ENCODE measurements at places on chromosomes 3 and 15.

GRCh38 chr15:96273317-96274086 is 57.0 kb upstream of the NR2F2 start:
- DNase-seq, result no peak

GRCh38 chr15:60655252-60655651 is 176.3 kb upstream of the ICE2 start:
- DNase-seq, result no peak

DNA sequence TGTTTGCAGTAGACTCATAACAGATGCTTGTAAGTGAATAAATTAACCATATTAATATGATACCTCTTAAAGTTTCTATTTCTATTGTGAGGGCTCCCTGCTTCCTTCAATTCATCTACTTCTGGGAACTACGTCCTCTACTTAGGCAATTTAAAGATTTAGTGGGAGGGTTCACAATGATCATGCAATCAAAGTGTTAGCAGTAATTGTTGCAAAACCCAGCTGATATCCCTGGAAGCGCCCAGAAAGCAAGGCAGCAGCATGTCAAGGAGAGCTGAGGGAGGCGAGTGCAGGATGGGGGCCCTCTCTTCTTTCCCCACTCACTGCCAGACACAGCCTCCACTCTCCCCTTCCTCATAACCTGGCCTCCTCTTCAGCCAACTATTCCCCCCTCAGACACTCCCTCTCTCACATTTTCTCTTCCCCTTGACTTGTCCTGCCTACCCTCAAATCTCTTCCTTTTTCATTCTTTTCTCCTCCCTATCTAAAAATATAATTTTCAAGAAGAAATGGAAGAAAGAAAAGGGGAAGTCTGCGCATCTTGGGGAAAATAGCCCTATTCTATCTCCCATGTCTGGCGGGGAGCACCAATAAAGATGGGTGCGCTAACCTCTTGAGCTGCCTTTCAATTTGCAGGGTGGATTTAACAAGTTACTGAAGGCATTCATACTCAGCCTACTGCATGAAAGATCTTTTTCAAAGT is 6.6 kb downstream of the TMEM212 start:
- DNase-seq, result no peak

DNA sequence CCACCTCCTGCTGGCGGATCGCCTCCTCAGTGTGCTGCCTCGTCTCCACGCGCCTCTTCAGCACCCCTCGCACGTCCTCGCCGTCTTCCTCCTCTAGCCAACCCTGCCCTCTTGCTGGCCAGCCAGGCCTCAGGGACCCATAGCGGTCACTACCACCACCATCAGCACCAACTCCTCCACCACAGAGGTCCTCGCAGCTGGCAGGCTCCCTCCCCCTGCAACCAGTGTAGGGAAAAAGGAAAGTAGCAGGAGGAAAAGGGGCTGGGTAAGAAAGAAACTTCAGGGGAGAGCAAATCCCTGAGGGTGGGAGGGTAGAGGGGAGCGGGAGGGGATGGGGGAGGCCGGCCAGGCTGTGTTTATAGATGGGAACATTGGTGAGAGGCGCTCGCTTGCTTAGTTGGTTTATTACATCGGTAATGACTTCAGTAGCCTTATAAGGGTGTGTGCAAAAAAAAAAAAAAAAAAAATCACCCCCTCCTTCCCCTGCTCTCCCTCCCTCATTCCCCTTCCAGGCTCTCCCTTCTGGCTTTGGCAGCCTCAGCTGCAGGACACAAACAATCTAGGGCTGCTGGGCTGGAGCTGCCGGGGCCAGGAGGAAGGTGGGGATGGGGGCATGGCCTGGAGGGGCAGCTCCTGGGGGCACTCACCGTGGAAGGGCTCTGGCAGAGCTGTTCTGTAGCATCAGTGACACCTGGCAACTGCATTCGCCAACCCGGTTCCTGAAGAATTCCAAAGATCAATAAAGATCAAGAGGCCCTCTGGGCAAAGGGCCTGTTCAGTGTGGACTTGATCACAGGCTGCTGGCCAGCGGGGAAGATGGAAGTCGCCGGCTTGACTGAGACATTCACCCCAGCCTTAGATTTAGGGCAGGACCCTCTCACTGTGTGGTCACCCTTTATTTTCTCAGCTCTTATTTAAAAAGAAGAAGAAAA is 116.2 kb upstream of the HACD2 start:
- DNase-seq, result no peak

DNA sequence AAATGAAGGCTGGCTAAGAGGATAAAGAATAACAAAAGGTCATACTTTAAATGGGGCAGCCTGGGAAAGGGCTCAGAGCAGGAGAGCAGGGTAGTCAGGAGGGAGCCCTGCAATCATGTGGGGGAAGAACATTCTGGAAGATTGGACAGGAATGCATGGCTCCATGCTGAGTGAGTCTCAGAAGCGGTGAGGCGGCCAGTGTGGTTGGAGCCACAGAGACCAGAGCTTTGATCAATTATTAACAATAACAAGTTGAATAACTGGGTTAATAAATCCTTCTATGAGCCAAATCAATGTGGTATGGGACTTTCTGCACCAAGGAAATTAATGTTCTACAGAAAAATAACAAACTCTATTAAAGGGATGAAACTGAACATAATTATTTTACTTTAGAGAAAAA is 57.9 kb upstream of the DCUN1D1 start:
- no peak for DNase-seq

- peak; percentile 68 for DNase-seq
Observed at GRCh38 chr15:90097475-90097874, 4.8 kb downstream of the IDH2 start.

DNA sequence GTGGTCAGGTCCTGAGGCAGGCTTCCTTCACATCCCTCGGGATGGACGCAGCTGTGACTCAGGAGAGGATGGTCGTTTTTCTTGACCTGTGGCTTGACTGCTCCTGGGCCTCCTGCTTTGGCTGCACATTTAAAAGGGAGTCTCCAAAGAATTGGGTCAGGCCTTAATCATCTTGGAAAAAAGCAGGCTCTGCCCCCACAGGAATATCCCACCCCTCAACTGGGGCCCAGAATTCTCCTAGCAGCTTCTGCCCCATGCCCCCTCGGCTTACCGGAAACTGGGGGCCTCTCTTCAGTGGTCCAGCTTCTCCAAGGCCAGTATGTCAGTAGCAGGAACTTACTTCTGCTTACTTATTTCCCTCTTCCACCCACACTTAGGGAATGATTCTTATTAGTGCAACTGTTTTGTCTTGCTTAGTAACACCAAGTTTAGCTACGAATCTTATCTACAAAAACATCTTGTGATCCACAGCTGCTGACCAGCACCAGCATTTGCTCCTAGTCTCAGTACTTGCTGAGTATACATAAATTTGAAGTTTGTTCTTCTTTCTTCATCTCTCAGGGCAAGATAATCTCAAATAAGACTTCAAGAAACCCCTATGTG is 35.7 kb downstream of the ATG7 start:
- no peak for DNase-seq

GRCh38 chr3:20054549-20054987 is 14.3 kb downstream of the KAT2B start:
- peak; percentile 61 for DNase-seq

DNA sequence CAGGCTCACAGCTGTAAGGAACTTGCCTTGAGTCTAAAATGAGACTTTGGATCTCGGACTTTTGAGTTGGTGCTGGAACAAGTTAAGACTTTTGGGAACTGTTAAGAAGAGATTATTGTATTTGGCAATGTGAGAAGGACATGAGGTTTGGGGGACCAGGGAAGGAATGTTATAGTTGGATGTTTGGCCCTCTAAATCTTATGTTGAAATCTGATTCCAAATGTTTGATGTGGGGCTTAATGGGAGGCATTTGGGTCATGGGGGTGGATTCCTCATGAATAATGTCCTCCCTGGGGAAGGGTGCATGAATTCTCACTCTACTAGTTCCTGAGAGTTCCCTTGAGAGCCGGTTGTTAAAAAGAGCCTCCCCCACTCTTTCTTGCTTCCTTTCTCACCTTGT is 18.5 kb upstream of the CHCHD6 start:
- DNase-seq, result no peak

DNA sequence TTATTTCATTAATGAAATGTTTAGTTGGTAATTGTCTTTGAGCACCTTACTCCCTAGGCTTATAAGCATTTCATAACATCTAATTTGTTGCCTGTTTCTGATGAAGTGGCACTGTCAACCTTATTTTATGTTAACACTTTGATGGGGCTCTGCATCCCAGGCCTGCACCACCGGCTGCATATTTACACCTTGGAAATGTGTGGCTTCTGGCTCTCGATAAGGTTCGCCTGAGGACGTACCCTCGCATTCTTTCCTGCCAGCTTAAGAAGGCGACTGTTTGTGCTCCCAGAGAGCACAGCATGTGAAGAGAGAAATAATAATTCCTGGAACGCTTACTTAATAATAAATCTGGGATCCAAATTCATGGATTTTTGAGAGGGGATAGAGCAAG is 763.3 kb upstream of the CFAP20DC start:
- no peak for DNase-seq

Measured in CD4-positive, alpha-beta T cell (primary cell).